Activated naive CD8-positive, alpha-beta T cell treated with anti-CD3 and anti-CD28 coated beads, Interleukin-2, amount 10 ng/mL, durations not matched to agents 7 days and 5 days (primary cell): ENCODE measurements at places on chromosomes 2 and 18. TPM values are rescaled to one million over a fixed set of nuclear protein-coding genes. Genes with fewer than 3 reads are reported as not detected.

DNA sequence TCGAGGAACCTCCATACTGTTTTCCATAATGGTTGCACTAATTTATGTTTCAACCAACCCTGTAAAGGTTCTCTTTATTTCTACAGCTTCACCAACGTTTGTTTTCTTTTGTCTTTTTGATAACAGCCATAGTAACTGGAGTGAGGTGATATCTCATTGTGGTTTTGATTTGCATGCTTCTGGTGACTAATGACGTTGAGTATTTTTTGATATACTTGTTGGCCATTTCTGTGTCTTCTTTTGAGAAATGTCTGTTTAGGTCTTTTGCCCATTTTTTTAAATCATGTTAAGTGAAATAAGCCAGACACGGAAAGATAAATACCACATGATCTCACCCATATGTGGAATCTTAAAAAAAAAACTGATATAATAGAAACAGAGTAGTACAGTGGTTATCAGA is 74.8 kb upstream of the SMIM21 start:
- H3K4me1 ChIP-seq, result no peaks in the 10 kb centered on the region
- H3K27ac ChIP-seq, result no peak overlapping the region
- no peaks in the 10 kb centered on the region for H3K36me3 ChIP-seq
- H3K4me3 ChIP-seq, result no peak overlapping the region

- H3K27ac ChIP-seq, result no peak overlapping the region
- DNase-seq, result no peak
- no peak overlapping the region for H3K4me3 ChIP-seq
- peaks cover 8% of the 10 kb centered on the region for H3K27me3 ChIP-seq
These were observed 199.8 kb upstream of the NRP2 start for GRCh38 chr2:205482399-205483081.

GRCh38 chr18:36516726-36517125 is 219.2 kb downstream of the FHOD3 start:
- H3K27me3 ChIP-seq, result peaks cover 7% of the 10 kb centered on the region
- no peaks in the 10 kb centered on the region for H3K4me1 ChIP-seq
- no peak overlapping the region for H3K27ac ChIP-seq

GRCh38 chr2:110113961-110114591 is 1.5 kb downstream of the MALL start:
- H3K4me1 ChIP-seq, result peaks cover 25% of the 10 kb centered on the region
- DNase-seq, result no peak
- H3K27ac ChIP-seq, result peak overlapping the region; percentile 40
- peaks cover 2% of the 10 kb centered on the region for H3K36me3 ChIP-seq

DNA sequence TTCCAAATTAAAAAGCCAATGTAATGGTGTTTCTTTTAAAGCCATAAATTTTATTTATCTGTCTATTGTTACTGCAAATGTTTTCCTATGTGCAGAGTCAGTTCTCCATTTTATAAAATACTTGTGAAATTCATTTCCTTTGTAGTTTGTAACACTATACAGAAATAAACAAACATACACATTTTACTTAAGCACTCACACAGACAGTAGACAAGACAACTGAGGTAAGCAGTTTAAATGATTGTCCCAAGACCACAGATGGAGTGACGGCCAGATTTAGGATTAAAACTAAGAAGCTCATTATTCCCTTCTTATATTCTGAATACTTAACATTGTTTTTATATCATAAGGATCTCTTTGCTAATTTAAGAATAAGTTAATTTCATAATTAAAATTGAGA is 100.9 kb downstream of the BAZ2B start:
- peaks cover 3% of the 10 kb centered on the region for H3K36me3 ChIP-seq
- H3K27me3 ChIP-seq, result no peaks in the 10 kb centered on the region
- H3K27ac ChIP-seq, result peak overlapping the region; percentile 76
- H3K4me1 ChIP-seq, result peaks cover 8% of the 10 kb centered on the region
- DNase-seq, result no peak

DNA sequence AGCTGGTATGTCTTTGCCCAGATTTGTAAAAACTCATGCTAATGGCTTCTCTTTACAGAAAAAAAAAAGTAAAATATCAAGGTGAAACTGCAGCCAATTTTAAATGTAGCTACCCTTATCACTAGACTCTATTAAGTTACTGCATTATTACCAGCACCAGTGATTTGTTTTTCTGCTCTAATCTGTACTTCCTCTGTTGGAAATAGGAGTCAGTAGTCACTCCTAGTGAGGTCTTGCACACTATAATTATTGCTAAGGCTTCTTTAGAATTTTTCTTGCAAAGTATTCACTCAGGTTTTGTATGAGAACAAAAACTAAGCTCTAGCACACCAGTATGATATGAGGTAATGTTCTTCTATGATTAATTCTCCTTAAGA is 215.5 kb downstream of the XIRP2 start:
- no peak overlapping the region for H3K4me3 ChIP-seq

GRCh38 chr2:212725180-212725579 is 186.6 kb upstream of the ERBB4 start:
- H3K27ac ChIP-seq, result no peak overlapping the region
- peaks cover 4% of the 10 kb centered on the region for H3K4me1 ChIP-seq
- H3K27me3 ChIP-seq, result no peaks in the 10 kb centered on the region
- DNase-seq, result no peak
- no peaks in the 10 kb centered on the region for H3K36me3 ChIP-seq

GRCh38 chr18:62324917-62325805 is at the start of gene TNFRSF11A:
TNFRSF11A (plus strand) TSS chr18:62325310; CDS start chr18:62325353, 43 bp downstream.
- peaks cover 53% of the 10 kb centered on the region for H3K27me3 ChIP-seq
- peak within 1 kb of the TSS; percentile 89 for H3K4me3 ChIP-seq
- peak; percentile 85 for DNase-seq
- H3K4me1 ChIP-seq, result peaks cover 34% of the 10 kb centered on the region

- no peak overlapping the region for H3K4me3 ChIP-seq
- H3K4me1 ChIP-seq, result peaks cover 22% of the 10 kb centered on the region
- no peak overlapping the region for H3K27ac ChIP-seq
- H3K27me3 ChIP-seq, result peaks cover 9% of the 10 kb centered on the region
- no peak for DNase-seq
These were observed 17.6 kb downstream of the PMAIP1 start for GRCh38 chr18:59917422-59917821.

GRCh38 chr2:584863-585823 is 92.1 kb downstream of the TMEM18 start:
- no peaks in the 10 kb centered on the region for H3K36me3 ChIP-seq
- H3K27me3 ChIP-seq, result peaks cover 41% of the 10 kb centered on the region
- H3K4me1 ChIP-seq, result peaks cover 11% of the 10 kb centered on the region
- no peak overlapping the region for H3K27ac ChIP-seq

Gene RAX
- not detected for total RNA-seq

Gene OTOS
- total RNA-seq, result not detected

Gene ACTR1B
- 96.2 TPM for total RNA-seq

Gene TDRD15
- not detected for total RNA-seq

Gene GKN1
- total RNA-seq, result not detected

Gene SLC9A4
- 0.06 TPM for total RNA-seq

Gene GREB1
- total RNA-seq, result 0.28 TPM
